ENCODE measurements at places on chromosomes 6 and 20.

DNA sequence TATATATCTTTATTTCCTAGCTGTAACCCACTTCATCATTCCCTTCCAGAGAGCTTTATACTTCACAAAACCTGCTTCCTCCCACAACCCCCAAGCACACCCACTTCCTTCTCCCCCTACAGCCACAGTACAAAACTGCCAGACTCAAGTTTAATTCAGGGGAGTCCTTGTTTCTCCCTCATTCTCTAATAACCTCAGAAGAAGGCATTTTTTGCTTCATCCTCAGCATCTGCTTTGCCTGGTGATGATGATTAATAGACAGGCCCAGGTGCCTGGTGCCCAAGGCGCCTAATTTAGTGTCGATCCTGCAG lies 414.3 kb downstream of the KIF16B start:
- no peak for DNase-seq

DNA sequence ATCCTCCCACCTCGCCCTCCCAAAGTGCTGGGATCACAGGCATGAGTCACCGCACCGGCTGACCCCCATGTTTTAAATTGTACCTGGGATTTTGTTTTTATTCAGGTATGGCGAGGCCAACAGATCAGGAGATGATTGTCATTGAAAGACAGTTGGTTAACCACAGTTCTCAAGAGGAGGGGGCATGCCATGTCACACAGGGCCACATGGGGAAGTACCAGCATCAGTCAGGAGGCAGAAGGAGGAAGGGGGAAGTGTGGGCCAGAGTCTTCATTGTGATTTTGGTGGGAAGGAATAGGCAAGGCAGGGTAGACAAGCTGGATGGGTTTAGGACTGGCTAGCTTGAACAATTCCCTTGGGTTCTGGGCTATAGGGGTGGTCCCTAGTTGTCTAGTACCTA lies 9.9 kb upstream of the MMP9 start:
- peak; percentile 79 for DNase-seq

DNA sequence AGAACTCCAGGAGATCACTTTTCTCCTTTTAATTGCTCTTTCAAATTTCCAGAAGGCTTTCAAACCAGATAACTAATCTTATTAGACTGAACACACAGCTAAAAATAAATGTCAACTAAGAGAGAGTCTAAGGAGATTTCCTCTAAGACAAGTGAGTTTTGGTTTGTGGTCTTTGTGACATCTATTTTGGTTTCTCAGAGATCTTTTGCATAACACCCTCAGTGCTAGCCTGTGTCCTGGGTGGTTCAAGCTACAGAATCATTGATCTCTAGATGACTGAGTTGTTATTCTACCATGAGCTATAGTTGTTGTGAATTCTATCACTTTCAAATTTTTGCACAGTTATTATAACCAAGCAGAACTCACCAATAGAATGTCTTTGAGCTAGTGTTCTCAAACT lies 49.1 kb upstream of the PLCB4 start:
- DNase-seq: no peak

DNA sequence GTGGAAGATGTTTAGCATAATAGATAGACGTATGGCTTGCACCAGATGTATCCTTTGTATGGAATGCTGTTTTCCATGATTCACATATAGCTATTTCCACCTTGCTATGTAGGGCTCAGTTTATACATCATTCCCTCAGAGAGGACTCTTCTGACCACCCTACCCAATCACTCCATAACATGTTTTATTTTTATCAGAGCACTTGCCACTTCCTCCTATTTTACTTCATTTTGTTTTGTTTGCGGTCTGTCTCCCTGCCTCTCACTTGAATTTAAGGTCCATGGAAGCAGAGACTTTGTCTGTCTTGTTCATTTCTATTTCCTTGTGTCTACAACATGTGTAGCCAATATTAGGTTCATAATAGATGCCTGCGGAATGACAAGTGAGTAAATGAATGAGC lies 266.9 kb upstream of the CITED2 start:
- DNase-seq: peak; percentile 32

- peak; percentile 8 for DNase-seq
Observed at GRCh38 chr6:7691675-7692452, 34.0 kb upstream of the BMP6 start.

DNA sequence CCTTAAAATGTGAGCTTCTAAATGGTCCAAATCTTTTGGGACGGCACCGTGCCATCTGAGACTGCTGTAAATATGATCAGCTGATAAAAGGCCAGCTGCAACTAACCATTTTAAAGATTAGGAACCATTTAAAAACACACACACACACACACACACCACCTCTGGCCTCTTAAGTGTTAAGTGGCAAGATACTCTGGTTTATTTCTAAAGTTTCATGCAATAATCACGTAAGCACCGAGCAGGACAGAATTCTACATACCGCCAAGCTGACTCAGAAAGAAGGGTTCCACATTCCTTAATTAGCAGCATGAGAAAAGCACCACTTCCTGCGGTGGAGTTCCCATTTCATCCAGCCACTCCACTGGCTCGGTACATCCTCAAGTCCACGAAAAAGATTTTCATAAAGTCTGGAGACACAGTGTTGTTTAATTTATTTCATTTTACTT lies 17.8 kb upstream of the ZNF217 start:
- peak; percentile 90 for DNase-seq

DNA sequence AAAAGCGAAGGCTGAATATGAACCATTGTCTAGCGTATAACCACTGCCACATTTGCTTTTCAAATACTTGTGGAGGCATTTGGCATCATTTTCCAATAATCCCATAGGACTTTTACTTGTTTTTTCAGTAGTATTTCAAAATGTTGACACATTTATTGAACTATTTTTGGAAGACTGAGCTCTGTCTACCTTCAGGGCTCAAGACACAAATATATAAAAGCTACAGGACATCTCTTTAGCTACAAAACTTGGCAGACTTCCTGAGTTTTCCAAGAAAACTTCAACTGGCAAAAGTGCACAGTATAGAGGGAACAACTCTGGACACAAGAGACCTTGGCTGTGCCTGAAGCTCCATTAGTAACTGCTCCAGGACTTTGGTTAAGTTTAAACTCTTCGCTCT lies 13.4 kb downstream of the EPB41L2 start:
- no peak for DNase-seq

- DNase-seq: peak; percentile 33
Observed at GRCh38 chr20:57106692-57107091, 159.7 kb downstream of the BMP7 start.

DNA sequence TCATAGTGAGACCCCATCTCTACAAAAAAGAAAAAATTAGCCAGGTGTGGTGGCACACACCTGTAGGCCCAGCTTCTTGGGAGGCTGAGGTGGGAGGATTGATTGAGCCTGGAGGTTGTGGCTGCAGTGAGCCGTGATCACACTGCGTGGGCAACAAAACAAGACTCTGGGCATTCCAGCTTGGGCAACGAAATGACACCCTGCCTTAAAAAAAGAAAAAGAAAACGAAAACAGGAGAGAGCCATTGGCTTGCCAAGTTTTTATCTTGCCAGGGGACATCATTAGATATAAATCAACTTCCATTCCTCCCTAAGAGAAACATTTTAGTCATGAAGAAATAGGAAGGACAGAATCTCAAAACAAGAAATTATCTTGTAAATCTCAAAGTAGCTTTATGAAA lies 109.5 kb downstream of the MAP3K7 start:
- no peak for DNase-seq

GRCh38 chr20:57647006-57647932 lies 27.0 kb upstream of the ZBP1 start:
- DNase-seq: no peak

DNA sequence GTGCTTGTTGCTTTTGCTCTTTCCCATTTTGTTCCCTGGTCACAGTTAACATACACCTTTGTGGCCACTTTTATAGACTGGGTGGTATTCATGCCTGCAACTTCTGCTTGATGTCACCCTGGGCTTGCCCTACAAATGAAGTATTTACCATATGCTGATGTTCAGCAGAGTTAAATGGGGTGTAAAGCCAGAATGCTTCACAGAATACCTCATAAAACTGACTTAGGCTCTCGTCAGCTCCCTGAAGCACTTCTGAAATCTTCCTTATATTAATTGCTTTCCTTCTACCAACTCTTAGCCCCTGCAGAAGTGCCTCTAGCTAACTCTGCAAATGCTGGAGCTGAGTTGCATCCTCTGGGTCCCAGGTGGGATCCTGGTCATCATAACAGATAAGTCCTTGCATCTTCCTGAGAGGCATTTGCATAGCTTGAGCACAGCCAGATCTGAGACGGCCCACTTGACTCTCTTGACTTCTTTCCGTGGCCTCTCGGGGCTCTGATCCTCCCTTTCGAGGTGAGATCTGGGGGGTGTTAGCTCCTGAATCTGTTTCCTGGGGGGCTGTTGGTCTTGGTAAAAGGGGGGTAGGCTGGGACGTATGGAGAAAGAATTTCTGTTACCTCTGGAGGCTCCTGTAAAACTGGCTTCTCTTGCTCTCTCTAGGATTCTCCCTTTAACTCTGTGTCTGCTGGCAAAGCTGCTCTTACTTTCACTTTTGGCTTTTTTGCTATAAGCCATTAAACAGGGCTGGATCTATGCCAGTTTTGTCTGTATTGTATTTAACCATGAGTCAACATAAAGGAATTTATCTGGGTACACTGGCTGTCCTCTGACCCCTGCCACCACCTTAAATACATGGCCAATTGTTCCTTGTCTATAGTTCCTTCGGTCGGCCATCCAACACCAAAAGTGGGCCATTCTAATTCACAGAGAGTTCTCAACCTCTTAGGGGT lies 223.0 kb upstream of the SYNCRIP start:
- DNase-seq: no peak

GRCh38 chr6:11685481-11686093 lies 93.0 kb downstream of the ADTRP start:
- DNase-seq: no peak

- no peak for DNase-seq
Observed at GRCh38 chr6:43997345-43997677, 129.9 kb downstream of the MRPL14 start.

GRCh38 chr6:133341607-133342158 lies 100.5 kb downstream of the EYA4 start:
- DNase-seq: no peak

DNA sequence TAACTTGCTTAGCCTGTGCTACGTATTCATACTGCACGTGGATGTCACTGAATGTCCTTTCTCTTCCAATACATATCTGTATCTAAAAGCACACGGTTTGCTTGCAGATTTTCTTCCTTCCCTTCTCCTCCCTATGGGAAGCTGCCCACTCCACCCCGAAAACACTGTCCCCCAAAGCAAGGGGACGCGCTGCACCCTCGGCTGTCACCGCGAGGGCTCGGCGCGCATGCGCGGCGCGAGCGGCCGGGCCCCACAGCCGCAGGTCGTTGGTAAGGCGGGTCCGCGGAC lies 659 bp downstream of the TMX4 start:
- peak; percentile 88 for DNase-seq

DNA sequence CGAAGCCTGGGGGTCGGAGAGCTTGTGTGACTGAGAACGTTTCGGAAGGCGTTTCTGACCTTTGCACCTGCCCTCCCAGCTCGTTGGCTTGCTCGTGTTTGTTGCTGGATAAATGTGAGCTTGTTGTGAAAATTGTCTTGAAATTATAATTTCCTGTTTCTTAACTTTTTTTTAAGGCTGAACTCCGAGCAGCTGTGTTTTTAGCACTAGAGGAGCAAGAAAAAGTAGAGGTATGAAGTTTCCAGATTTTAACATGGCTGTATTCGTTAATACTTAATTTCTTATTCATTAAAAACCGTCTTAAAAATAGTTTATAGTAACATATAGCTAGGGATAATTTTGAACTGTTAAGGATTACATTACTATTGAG lies 672 bp downstream of the CEP43 start:
- DNase-seq: no peak

GRCh38 chr20:36173451-36173933 lies 19.0 kb downstream of the EPB41L1 start:
- DNase-seq: peak; percentile 30

GRCh38 chr20:51017251-51017650 lies 5.7 kb downstream of the KCNG1 start:
- DNase-seq: no peak

DNA sequence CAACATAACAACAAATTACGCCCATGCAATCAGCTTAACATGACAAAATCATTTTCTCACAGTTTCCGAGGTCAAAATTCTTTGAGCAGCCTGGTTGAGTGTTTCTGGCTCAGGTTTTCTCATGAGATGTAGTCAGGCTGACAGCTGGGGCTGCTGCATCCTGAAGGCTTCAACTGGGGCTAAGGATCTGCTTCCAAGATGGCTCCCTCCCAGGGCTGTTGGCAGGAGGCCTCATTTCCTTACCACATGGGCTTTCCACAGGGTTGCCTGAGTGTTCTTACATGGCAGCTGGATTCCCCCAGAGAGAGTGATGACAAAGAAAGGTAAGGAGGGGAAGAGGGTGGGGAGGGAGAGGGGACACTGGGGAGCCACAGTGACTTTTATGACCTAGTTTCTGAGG lies 63.1 kb upstream of the NNAT start:
- no peak for DNase-seq

- DNase-seq: no peak
Observed at GRCh38 chr6:83970582-83970981, 63.0 kb upstream of the MRAP2 start.

DNA sequence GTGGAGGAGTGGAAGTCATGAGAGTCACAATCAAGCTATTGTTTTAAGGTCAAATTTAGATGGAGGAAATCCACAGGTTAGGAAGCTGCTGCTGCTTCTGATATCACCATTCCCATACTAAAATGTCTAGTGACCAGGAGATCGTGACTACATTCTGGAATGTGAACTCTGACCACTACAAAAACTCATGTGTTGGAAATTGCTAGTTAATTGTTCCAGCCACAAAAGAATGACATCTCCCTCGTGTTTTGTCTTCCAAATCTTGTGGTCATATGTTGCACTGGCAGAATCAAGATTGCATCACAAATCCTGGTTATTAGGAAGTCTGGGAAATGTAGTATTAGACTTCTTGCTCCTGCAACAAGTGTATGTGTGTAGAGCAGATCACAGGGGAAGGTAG lies 441.9 kb downstream of the CD109 start:
- no peak for DNase-seq

- no peak for DNase-seq
Observed at GRCh38 chr6:153984811-153985210, 54.2 kb upstream of the OPRM1 start.

- DNase-seq: no peak
Observed at GRCh38 chr20:34848597-34848996, 23.1 kb upstream of the NCOA6 start.

DNA sequence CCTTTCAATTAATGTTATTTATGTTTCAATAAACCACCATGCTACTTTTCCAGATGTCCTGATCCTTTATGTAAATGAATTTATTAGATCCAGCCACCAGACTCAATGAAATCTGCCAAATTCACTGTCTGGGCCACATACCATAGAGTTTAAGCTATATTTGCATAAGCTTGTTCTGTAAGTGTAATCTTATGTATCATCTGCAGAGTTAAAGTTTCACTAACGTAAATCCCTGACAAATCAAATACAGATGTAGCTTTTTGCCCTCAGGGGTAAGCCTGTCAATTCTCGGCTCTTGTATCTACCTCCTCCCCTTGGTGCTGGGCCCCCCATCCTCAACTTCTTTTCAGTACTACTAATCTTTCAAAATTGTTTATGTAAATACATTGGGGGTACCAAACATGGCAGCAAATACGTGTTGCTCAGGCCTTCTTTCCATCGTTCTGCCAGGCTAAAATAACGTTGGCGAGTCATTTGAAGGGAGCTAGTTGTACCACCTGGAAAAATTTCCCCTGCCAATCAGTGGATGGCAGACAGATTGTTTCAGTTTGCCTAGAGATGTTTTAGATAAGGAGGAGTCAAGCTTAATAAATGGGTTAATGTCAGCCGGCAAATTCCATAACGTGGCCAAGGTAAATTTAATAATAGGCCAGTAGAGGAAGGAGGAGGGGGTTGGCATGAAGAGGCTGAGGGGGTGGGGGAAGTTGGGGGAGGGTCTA lies 79.6 kb downstream of the RPS12 start:
- no peak for DNase-seq
